ENCODE measurements at places on chromosomes 2 and 18. TPM values are rescaled to one million over a fixed set of nuclear protein-coding genes. Genes with fewer than 3 reads are reported as not detected.

Gene SCLY
- total RNA-seq: 10.9 TPM

Gene OTOS
- total RNA-seq: not detected

Gene FNDC4
- 19.4 TPM for total RNA-seq

Gene GPATCH11
- total RNA-seq: 3.7 TPM

Gene TBR1
- not detected for total RNA-seq

Gene PPP1R1C
- total RNA-seq: 0.47 TPM

Gene ANKRD30B
- total RNA-seq: not detected

Gene KLHL41
- total RNA-seq: 2.5 TPM

Gene ABHD1
- 0.16 TPM for total RNA-seq

Gene DNER
- 2.8 TPM for total RNA-seq

Gene NCKAP5
- total RNA-seq: 1.1 TPM

Gene PSMA8
- not detected for total RNA-seq

Gene DSG3
- 0.16 TPM for total RNA-seq

Gene ABCA12
- 0.09 TPM for total RNA-seq

Gene DUSP2
- total RNA-seq: 0.94 TPM

Gene SP140
- 0.32 TPM for total RNA-seq

Gene NOSTRIN
- 0.09 TPM for total RNA-seq

Gene ARL5A
- total RNA-seq: 27.7 TPM

Gene DHRS9
- 1.3 TPM for total RNA-seq

Gene MGAT5
- total RNA-seq: 29.4 TPM

Gene SMAD7
- total RNA-seq: 16.9 TPM

Gene SLC4A5
- total RNA-seq: 0.16 TPM

Gene E2F6
- total RNA-seq: 9.4 TPM

Gene OSR1
- 9.7 TPM for total RNA-seq

Gene GREB1L
- not detected for total RNA-seq

Gene LIPG
- 0.17 TPM for total RNA-seq

Gene ASPRV1
- 0.43 TPM for total RNA-seq

Gene ESPNL
- total RNA-seq: 0.60 TPM

Gene VSNL1
- total RNA-seq: 0.47 TPM

Gene ATOH8
- total RNA-seq: 29.5 TPM

Gene EGR4
- total RNA-seq: under 0.01 TPM

Gene ERICH2
- 1.2 TPM for total RNA-seq

Gene GAD1
- total RNA-seq: 0.09 TPM

Gene SPATA3
- not detected for total RNA-seq

Gene IL36RN
- not detected for total RNA-seq

Gene ACMSD
- total RNA-seq: not detected

Gene KIF5C
- 0.26 TPM for total RNA-seq

Gene GRP
- total RNA-seq: not detected

Gene THOC1
- total RNA-seq: 33.7 TPM

Gene WNT10A
- not detected for total RNA-seq

Gene CENPA
- 1.6 TPM for total RNA-seq

Gene DCTN1
- total RNA-seq: 256 TPM

Gene FAM237A
- not detected for total RNA-seq

Gene SERPINB4
- not detected for total RNA-seq

Gene ARID5A
- 6.4 TPM for total RNA-seq

Gene ABCG8
- not detected for total RNA-seq

Gene IL1A
- 0.09 TPM for total RNA-seq

Gene TXNDC2
- total RNA-seq: 0.16 TPM

Gene ERBB4
- total RNA-seq: not detected

Data from bronchial smooth muscle cell (primary cell).